HS-27A (cell line): ENCODE measurements at places on chromosomes 13 and 19.

- no peak for DNase-seq
Observed at GRCh38 chr13:106700439-106700838, 132.5 kb upstream of the ARGLU1 start.

GRCh38 chr19:12783291-12783848 is 7.9 kb upstream of the JUNB start:
- DNase-seq, result no peak

- DNase-seq, result no peak
Observed at GRCh38 chr13:31330236-31330635, 130.5 kb downstream of the B3GLCT start.

DNA sequence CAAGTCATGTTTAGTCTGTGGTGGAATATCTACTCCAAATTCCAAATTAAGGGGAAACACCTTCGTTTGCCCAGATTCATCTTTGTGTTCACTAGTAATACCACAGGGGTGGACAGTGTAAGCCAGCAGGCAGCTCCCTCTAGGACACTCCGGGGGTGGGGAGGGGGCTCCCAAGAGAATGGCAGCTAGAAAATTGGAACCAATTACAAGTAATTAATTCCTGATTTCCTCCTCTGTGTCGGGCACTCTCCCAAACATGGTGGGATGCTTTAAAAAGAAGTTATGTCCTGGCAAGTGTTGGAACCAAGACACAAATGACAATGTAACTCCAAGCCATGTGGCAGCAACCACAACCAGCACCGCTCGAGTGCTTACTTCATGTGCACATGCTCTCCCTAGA is 5.9 kb downstream of the COL4A1 start:
- no peak for DNase-seq

DNA sequence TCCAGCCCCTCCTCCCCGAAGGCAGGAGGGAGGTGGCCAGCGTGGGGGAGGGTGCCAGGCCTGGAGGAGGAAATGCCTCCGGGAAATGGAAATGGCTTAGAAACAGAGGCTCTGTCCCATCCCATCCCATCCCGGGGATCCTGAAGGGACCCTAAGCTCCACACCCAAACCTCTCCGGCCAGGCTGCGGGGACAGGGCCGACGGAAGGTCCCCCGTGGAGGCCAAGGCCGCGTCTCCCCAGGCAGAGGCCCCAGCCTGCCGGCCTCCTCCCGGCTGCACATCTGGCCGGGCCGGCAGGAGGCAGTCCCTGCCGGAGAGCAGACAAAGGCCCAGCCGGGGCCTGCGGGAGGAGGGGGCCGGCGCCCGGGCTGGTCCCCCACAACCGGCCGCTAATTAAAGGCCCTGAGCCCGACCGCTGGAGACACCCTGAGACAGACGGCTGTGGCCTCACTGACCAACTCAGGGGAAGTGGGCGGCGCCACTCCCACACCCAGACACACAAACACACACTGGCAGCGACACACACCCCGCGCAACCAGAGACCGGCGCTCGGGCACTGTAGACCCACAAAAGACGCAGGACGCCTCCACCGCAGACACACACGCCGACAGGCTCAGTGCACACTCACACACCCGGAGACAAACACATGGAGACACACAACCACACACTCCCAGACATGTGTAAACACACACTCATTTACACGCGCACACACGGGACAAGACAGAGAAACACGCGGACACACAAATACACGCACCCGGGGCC is 1.1 kb downstream of the ADAMTS10 start:
- DNase-seq, result no peak

DNA sequence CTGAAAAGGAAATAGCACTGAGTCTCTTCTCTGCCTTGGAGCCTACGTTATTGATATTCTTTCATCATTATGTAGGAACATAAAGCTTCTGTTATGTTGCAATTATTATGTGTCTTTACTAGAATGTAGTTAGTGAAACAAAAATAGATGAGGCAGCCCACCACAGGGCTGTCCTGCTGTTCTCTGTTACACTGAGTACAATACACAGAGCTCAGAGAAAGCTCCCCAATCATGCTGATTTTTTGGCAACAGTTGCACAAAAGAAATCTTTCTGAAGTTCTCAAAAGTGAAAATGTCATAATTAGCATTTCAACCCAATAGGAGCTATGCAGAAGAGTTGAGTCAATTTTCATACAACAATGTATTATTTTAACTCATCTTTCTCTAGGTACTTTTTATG is 119.5 kb downstream of the EFNB2 start:
- DNase-seq, result no peak

DNA sequence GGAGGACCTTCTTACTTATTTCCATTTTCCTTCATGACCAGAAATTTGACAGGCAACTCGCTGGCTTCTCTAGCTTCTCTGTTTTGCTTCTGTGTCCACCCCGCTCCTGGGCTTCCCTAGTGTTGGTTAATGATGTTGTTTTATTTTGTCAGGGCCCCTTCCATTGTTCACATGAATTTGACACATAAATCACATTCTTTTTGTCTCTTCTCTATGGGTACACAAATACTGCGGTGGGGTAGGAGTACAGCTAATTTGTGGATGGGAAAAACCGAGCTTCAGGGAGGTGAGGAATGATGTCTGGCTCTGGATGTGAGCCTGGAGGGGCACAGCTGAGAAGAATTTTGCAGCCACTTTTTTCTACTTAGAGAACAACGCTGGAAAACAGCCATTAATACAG is 199.8 kb downstream of the DNAJC15 start:
- DNase-seq, result no peak

DNA sequence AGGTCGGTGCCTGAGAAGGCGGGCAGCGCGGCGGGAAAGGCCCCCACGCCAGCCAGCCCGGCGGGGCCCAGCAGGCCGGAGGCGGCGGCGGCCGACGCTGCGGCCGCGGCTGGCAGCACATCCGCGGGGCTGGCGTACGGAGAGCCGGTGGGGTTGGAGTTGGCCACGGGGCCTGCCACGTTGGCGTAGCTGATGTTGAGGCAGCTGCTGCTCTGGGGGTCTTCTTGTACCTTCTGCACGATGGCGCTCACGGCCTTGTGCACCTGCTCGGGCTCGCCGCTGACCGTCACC is 25.9 kb upstream of the NANOS2 start:
- DNase-seq, result no peak

DNA sequence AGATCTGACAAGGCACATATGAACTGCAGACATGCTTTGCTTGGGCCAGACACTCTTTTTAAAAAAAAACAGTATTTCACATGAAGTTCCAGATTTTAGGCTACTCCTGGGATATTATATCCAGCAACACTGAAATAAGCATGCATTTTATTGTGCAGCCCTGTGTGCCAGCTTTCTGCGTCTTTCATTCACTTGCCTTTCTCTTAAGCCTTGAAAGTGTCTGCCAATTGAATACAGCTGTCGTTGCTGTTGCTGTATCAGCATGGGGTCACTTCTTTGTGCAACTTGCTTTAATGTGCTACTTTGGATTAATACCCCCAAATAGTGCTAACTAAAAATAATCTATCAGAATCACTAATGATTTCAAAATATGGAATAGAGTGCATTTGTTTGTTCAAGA is 657.8 kb downstream of the SLITRK6 start:
- no peak for DNase-seq

GRCh38 chr13:98564204-98564603 is 12.7 kb downstream of the STK24 start:
- DNase-seq, result no peak

DNA sequence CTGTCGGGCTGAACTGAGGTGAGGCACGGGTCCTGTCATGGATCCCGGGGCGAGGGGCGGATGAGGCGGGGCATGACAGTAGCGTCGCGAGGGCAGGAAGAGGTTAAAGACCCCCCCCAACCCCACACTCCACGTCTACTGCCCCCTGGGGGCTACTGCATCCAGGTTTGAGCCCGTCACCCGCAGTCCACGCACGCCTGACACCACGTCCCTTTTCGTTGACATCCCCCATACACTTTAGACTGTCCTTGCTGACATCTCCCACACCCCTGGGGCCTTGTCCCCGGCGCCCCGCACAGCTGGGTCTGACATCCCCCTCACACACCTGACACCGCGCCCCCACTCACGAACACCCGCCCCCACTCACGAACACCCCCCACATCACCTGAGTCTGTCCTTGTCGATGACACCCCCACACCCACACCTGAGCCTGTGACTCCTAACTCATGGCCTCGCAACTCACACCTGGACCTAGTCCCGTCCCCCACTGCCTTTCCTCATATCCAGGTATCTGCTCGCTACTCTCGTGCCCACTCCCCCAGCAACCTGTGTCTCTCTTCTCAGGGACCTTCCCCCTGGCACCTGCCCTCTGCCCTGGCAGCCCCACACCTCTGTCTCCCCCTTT is 416 bp downstream of the SLC25A42 start:
- DNase-seq, result no peak
